ENCODE measurements at places on chromosomes 12 and 14.
A peak's percentile ranks its signal among the peaks of the same experiment; 100 is the strongest.

DNA sequence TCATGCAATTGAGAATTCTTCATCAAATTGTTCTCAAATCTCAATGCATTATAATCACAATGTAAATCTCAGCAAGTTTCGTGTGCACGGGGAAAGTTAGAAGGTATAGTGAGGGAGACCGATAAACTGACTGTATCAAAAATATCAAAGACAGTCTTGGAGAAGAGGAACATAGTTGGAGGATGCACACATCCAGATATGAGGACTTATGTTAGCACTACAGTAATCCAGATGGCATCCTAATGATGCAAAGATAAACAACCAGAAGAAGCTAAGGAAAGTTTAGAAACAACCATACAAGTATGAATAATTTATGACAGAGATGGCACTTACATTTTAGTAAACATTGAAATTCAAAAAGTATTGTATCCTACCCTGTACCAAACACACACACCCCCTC lies 760.1 kb downstream of the RPS29 start:
- no peak for DNase-seq

DNA sequence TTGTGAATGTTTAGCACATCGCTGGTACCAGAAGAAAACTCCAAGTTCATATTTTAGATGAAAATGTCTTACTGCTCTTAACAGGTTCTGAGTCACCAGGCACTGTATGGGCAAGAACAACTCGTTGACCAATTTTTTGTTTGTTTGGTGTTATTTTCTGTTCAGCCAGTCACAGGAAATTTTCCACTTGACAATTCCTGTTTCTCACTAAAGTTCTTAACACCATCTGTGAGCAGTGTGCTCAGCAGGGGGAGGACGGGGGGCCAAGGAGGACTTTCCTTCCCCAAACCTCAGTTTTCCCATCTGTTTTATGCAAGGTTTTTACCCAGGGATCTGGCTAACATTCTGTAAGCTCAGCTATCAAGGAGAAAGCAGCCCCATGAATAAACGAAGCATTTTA lies 3.0 kb downstream of the NUAK1 start:
- DNase-seq = no peak

- DNase-seq = no peak
Observed at GRCh38 chr12:65877836-65878235, 53.6 kb downstream of the HMGA2 start.

DNA sequence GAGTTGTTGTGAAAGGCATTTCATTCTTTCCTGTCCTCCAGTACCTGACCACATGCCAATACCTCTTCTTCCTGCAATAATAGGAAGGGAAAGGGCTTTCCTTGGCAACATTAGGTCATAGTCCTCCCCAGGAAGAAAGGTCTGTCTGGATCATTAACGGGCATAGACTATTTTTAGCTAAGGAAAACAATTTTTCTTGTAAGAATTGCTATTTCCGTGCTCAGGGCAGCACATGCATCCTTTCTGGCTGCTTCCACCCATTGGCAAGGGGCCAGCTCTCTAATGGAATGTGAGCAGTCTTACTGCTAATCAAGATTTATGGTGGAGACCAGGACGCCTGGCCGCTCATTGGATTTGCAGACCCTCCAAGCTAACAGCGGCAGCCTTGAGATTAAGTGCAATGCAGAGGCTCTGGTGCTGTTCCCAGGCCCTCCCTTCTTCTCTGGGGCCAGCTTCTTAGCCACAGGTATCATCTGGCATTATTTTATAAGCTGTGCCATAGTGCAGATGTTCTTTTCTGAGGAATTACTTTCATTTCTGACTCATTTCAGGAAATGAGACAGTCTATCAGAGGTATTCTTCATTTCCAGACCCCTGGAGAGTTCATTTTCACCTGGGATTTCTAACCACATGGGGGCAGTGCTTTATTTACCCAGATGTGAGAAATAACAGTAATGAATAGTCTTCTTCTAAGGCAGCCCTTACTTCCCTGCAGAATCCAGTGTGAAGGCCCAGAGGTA lies 52.9 kb downstream of the ANO6 start:
- peak; percentile 12 for DNase-seq

GRCh38 chr12:50533971-50534370 lies 29.2 kb downstream of the DIP2B start:
- no peak for DNase-seq

GRCh38 chr14:53946071-53946403 lies 10.6 kb downstream of the BMP4 start:
- DNase-seq = no peak

DNA sequence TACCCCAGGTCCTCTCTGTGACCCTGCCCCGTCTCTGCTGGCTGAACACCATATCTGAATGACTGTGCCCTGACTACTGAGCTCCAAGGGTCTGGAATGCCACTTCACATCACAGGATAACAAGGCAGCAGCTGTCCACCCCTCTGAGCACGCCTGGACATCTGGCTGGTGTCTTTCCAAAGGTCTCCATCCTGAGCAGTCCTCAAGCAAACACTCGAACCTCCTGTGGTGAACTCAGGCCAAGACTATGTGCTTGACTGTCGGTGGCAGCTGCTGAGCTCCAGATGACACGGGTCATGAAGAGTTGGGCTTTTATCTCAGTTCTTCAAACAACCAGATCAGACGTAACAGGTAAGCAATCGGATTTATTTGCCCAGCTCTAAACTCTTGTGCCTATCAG lies 117.2 kb upstream of the BCL2L14 start:
- no peak for DNase-seq

GRCh38 chr12:107859367-107859766 lies 84.9 kb downstream of the ASCL4 start:
- DNase-seq = no peak

- no peak for DNase-seq
Observed at GRCh38 chr14:50225974-50226297, 5.4 kb downstream of the SOS2 start.

DNA sequence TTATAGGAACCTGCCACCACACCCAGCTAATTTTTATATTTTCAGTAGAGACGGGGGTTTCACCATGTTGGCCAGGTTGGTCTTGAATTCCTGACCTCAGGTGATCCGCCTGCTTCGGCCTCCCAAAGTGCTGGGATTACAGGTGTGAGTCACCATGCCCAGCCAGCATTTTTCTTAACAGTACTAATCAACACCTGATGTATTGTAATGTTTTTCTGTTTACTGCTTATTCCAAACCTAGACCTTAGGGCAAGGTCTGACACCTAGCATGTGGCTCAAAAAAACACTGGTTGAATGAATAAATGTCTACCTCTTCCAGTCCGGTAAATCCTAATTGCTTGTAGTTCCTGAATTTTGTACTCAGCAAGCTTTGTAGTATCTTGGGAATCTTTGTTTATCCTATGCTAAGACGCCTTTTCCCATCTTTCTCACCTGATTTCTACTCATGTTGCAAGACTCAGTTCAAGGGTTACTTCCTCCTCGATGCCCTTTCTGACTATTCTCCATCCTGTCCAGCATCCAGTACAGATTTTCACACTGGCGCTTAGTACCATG lies 2.8 kb downstream of the PAN2 start:
- DNase-seq = no peak

DNA sequence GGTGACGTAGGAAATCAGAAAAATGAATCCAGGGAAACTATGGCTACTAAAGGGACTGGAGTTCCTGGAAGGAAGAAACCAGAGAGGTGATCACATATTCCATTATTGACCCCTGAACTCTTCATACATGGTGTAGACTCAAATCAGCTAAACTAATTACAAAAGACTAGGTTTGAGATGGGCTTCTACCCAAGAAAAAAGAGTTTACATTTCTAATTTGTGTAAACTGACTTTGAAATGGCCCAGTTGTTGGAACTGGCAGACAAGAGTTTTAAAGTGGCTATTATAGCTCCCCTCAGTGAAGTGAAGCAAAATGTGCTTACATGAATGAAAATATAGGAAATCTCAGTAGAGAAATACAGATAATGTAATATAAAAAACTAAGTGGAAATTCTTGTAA lies 1619.4 kb upstream of the SEL1L start:
- no peak for DNase-seq

- DNase-seq = no peak
Observed at GRCh38 chr12:24838531-24838950, 110.4 kb downstream of the BCAT1 start.

DNA sequence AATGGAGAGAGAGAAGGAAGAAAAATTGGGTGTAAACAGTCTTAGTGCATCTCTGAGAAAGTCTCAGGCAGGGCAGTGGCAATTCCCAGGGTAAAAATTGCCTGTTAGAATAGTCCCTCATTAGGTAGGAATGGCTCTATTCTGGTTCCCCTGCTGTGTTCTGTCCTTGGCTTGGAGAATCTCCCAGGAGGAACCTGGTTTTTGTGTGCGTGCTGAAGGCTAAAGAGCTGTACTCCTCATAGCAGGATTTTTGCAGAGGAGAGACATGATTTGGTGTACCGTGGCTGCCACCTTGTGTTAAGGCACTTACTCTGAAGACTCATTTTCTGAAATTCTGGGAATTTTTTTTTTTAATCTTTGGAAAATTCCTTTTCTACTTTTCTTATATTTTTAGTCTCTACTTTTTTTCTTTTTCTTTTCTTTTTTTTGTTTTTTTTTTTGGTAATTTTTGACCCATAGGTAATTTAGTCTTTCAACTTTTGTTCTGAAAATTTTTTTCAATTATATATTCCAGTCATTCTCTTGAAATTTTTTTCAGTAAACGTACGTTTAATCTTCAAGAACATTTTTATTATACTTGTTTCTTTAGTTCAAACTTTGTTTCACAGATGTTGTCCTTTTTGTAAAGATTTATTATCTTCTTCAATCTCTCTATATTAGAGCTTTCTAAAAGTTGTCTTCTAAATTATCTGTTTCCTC lies 63.8 kb downstream of the FBXO33 start:
- peak; percentile 69 for DNase-seq

DNA sequence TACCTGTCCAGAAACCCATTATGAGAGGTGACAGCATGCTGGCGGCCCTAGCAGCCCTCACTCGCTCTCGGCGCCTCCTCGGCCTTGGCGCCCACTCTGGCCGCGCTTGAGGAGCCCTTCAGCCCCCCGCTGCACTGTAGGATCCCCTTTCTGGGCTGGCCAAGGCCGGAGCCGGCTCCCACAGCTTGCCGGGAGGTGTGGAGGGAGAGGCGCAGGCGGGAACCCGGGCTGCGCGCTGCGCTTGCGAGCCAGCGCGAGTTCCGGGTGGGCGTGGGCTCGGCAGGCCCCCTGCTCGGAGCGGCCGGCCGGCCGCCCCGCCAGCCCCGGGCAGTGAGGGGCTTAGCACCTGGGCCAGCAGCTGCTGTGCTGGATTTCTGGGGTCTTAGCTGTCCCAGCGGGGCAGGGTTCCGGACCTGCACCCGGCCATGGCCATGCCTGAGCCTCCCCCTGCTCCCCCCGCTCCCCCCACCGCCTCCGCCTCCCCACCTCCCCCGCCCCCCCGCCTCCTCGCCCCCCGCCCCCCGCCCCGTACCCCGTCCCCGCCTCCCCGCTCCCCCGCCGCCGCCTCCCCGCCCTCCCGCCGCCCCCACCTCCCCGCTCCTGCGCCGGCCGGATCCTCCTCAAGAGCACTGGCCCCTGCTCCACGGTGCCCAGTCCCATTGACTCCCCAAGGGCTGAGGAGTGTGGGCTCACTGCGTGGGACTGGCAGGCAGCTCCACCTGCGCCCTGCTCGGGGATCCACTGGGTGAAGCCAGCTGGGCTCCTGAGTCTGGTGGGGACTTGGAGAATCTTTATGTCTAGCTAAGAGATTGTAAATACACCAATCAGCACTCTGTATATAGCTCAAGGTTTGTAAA lies 163.1 kb downstream of the KLHL28 start:
- no peak for DNase-seq

- no peak for DNase-seq
Observed at GRCh38 chr14:61889914-61890351, 127.7 kb downstream of the SNAPC1 start.

GRCh38 chr12:31582155-31582554 lies 8.8 kb downstream of the DENND5B start:
- DNase-seq = no peak

GRCh38 chr12:15206831-15207389 lies 14.3 kb downstream of the RERG start:
- DNase-seq = no peak

GRCh38 chr14:65092349-65092748 lies 10.0 kb downstream of the MAX start:
- no peak for DNase-seq

DNA sequence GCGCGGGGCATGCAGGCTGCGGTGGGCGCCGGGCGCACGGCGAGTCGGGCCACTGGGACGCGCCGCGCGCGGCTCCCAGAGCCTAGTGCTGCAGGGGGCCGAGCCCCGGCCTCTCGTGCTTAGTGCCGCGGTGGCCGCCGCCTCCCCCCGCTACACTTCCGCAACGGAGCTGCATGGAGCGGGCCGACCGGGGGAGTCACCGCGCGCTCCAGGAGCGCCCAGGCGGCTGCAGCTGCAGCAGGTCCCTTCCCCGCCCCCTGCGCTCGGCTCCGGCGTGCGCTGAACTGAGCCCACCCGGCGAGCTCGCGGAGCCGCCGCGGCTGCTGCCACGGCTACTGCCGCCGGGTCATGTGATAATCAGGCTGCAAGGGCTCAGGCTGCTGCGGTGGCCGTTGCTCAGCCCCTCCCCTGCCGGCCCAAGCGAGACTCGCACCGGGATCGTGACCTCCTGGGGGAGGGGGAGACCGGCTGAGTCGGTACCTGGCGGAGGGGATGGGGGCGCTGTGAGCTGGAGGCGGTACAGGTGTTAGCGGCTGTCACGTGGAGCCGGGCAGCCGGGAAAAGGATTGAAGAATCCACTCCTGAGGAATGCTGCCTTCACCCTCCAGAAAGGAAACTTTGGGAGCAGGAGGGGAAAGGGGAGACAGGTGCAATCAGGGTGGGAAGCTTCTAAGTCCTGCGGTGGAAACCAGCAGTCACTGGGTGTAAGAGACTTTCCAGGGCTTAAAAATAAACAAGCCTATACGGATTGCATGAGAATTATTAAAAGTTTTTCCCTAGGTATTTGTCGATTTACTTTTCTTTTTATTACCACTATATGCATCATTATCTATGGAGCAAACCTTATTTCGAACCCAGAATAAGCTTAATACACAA lies at the start of gene PPM1H:
TSS of gene PPM1H (minus strand) at position 352 of the 876 bp plus-strand sequence. CDS start 414 bp downstream, outside the sequence.
- DNase-seq = peak; percentile 81

All from putamen (tissue), 1 donor.